ENCODE measurements at places on chromosomes 12 and 14.
A peak's percentile ranks its signal among the peaks of the same experiment; 100 is the strongest.

DNA sequence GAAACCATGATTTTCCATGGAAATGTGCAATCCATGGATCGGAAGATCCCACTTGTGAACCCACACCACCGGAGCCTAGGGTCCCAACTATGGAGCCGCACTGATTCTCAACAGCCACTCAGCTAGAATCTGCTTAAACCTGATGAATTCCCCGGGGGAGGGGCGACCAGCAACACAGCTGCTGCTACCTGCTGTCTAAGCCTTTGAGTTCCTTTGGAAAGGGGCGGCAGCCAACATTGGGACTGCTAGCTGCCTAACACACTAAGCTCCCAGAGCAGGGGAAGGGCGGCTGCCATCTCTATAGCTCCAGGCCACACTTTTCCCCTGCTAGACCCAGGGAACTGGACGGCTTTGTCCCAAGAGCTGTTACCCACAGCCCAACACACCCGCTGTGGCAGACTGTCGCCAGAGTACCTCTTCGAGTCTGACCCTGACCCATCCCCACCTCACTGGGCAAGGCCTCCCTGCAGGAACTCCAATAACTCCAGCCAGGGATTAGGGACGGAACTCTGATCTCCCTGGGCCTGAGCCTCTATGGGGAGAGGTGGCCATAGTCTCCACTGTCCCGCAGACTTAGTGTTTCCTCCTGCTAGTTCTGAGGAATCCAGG is 205.8 kb upstream of the SLC16A7 start:
- DNase-seq: no peak

DNA sequence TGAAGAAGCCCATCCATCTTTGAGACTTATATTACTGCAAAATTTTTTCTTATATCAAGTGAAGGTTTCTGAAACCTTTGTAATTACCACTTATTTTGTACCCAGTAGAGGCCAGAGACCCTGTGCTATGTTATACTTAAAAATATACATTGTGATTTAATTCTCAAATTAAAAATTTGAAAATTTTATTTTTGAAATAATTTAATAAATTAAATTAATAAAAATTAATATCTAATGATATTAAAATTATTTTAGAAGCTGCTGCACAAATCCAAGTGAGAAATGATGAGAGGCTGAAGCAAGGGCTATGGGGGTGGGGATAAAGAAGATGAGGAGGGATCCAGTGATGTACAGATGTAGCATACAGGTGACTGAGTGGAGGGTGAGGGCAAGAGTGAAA is 258.8 kb downstream of the APAF1 start:
- DNase-seq: no peak

DNA sequence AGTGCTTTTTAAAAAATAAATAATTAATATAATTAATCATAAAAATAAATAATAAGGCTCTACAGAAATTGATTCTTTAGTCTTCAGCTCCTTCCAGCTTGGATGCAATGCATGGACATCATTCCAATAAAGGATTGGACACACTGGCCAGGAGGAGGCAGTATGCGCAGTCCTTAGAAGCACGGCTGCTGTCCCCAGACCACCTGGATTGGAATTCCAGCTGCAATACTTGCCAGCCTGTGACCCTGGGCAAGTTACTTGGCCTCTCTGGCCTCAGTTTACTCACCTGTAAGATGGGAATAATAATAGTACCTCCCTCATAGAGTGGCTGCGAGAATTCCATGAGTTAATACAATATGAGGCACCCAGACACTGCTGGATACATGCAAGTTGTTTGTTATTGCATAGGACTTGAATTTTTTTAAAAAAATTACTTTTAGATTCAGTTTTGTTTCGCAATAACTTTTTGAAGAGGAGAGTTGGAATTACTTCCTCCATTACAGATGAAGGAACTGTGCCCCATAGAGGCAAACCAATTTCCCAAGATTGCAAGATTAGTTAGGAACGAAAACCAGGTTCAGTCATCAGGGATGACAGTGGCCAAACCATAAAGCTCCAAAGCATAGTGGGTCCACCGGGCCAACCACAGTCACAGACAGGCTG is 12.2 kb downstream of the RPH3A start:
- no peak for DNase-seq

- DNase-seq: no peak
These were observed 33.1 kb downstream of the FGD6 start for GRCh38 chr12:95184121-95184520.

DNA sequence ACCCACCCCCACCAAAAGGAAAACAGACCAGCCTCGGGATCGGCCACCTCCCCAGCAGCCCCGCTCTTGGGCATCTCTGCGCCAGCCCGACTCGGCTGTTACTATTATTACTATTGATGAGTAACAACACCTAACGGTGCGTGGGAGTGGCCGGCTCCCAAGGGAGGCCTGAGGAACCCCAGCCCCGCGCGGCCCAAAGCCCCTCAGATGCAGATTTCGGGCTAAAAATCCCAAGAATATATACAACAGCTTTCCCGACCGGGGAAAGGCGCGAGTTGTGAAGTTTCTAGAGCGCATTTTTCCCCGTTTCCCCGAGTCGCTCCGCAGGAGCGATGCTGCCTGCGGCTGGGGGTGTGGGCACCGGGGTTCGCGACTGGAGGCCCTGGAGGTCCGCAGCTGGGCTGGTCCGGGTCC is 565 bp downstream of the NT5DC3 start:
- DNase-seq: no peak

GRCh38 chr12:104369708-104370107 is 66.2 kb downstream of the EID3 start:
- DNase-seq: no peak

GRCh38 chr14:94041551-94042346 is 15.6 kb downstream of the OTUB2 start:
- peak; percentile 75 for DNase-seq

DNA sequence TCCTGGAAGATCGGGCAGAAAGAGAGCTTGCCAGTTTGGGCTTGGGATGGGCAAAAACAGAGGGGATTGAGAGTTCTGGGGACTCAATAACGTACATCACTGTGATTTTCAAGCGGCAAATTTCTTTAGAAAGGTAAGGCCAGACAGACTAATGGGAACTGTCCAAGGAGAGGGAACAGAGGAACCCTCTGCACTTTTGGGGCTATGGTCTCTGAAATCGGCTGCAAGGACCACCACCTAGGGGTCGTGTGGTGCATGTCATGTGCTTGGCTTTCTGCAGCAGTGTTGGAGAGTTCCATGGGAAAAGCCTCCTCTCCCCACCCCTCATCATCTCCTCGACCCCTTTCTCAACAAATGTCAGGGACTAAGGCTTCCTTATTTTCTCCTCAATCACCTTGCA is 79.6 kb downstream of the PPM1A start:
- DNase-seq: no peak

DNA sequence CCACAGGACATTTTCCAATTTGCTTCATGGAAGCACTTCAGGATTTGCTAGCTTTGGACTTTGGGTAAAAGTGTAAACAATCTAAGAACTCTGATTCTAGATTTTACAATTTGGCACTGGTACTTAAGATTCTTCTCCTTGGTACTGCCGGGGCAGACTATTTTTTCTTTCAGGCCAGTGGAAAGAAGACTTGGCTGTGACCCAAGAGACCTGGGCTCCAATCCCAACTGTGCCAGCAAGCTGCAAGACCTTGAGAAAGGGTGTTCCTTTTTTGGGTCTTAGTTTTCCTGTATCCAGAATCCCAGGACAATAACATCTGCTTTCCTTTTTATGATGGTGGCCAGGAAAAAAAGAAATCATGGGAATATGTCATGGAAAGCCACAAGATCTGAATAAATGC is 148.1 kb upstream of the CRY1 start:
- DNase-seq: no peak

GRCh38 chr14:51327376-51327775 is 87.3 kb downstream of the TMX1 start:
- DNase-seq: no peak

Measured in HepG2 (cell line).